ENCODE measurements at places on chromosomes 2 and 18.
A peak's percentile ranks its signal among the peaks of the same experiment; 100 is the strongest.

DNA sequence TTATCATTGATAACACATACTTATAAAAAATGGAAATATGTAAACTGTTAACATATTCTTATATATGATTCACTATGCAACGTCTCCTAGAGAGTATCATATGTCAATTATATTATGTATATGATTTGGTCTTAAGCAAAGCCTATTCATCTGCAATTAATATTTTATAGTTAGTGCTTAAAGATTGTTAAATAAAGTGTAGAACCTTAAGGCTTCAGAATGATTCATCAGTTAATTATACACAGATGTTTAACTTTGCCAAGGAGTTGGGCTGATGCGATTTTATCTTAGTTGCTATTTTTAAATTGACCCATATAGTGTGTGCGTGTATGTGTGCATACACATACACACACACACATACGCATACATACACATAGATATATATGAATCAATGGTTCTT is 323.1 kb downstream of the RBM43 start:
- no peak for DNase-seq

DNA sequence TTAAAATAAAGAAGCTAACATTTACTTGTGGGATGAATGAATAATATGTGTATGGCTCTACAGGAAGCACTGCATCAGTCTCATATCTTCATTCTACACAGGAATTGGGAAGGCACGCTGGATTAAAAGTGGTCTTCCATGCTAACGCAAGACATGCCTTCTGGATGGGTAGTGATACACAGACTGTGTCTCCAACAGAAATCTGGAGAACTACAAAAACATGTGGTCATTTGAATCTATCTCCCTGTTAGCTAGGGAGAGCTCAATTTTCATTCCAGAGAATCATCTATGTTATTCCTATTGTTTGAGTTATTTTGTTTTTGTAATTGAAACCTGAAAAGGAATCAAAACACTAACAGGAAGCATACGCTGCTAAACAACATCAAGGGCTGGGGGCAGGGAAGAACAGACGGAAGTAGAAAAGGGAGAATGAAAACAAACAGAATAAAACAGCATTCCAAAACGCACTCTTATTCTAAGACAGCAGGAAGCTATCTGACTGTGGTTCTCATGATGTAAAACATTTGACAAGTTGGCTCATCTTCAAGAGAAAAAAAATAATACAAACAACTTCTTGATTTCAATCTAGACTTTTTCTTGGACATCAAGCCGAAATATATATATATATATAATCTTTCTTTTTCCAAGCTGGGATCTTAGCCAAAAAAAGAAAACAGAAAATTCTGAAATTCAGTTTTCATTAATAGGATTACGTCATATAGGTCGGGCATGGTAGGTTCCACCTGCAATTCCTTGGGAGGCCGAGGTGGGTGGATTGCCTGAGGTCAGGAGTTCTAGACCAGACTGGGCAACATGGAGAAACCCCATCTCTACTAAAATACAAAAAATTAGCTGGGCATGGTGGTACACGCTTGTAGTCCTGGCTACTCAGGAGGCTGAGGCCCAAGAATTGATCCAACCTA is 31.5 kb upstream of the ASNSD1 start:
- no peak for DNase-seq

- DNase-seq, result peak; percentile 46
Measured at GRCh38 chr18:57881818-57882413, 78.8 kb upstream of the ATP8B1 start.

DNA sequence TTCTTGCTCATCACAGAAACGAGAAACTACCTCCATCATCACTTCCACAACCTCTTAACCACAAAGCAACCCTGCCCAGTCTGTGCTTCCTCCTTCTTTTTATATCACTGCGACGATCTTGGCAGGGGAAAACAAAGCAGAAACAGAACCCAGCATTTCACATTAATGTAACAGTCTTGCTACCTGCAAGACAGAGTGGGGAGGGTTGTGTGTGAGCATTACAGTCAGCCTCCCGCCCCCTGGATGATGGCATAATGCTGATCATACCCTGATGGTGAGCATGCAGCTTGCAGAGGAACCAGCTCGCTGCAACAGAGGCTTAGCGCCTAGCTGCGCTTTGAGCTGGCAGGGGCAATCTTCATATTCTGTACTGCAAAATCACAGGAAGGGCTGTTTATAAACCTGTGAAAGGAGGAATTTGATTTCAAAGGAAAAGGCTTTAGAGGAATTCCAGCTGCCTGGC is 376.1 kb downstream of the IRS1 start:
- peak; percentile 34 for DNase-seq

GRCh38 chr2:236021499-236022057 is 146.6 kb downstream of the GBX2 start:
- DNase-seq, result no peak

DNA sequence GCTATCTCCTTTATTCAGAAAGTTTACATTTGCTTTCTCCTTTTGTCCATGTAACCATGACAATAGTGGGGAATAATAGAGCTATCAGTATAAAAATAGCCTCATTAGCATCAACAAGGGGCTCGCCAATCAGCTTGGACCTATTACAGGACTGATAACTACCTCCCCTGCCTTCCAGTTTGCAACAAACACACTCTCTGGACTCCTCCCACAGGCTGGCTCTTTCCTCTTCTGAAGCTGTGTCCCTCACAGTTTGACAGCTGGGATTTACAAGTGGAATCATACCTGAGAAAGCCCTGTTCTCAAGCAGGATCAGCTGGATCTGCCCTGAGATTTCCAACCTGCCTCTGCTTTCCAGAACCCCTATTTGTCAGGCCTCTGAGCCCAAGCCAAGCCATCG is 162.5 kb downstream of the GRB14 start:
- DNase-seq, result no peak

GRCh38 chr2:23124214-23124750 is 260.7 kb upstream of the KLHL29 start:
- DNase-seq, result no peak

DNA sequence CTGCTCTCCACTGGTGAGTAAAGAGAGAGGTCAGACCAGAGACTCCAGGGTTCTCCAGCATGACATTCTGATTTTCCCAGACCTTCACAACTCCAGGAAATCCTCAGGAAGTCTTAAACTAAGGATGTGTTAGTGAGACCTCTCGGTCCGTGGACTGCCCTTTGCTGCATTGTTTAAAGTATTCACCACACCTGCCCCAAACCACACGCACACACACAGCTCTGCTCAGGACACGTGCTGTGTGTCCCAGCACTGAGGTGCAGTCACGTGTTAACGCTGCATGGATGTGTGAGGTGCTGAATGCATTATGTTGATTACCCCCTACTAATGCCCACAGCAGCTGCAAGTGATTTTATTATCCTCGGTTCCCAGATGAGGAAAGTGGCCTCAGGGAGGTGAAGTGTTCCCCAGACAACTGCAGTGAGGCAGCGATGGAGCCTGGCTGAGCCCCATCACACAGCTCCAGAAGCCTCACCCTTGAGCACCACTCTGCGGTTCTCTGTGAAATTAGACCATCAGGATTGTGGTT is 68.4 kb downstream of the TRAPPC12 start:
- no peak for DNase-seq
